Esophagus squamous epithelium (tissue), 5 donors: ENCODE measurements at places on chromosomes 5 and 9. TPM values are rescaled to one million over a fixed set of nuclear protein-coding genes. Genes with fewer than 3 reads are reported as not detected.

- DNase-seq = no peak
Measured at GRCh38 chr5:14309878-14310531, 166.9 kb downstream of the TRIO start.

GRCh38 chr9:36063804-36064447 lies 27.2 kb downstream of the RECK start:
- DNase-seq = no peak

DNA sequence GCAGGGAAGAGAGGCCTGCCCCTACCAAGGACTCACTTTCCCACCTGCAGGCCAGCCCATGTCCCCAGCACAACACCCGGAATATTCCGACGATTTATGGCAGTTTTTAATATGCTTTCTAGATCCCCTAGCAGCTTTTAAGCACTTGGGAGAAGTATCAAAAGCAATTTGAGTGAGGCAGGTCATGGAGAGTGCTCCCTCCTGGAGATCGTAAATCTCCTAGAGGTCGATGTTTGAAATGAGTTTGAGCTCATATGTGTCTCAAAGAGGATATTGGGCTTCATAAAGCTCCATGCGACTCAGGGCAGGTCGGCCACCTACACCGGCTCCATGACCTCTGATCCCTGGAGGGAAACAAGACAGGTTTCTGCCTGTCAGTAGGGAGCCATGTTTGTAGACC lies 27.3 kb downstream of the CFAP90 start:
- DNase-seq = no peak

The FIBCD1 gene
- total RNA-seq = not detected

DNA sequence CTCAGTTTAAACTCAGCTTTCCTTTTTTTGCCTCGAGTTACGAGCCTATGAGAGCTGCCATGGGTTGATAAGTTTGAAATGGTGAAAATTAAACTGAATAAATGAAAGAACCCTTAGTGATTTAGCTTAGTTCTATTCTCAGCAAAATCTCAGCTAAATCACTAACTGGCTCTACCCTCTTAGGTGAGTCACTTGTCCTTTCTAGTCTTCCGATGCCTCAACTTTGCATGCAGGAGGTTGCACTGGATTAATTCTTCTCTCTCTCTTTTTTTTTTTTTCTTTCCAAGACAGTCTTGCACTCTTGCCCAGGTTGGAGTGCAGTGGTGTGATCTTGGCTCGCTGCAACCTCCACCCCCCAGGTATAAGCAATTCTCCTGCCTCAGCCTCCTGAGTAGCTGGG lies 83.9 kb downstream of the PAPPA start:
- DNase-seq = no peak

DNA sequence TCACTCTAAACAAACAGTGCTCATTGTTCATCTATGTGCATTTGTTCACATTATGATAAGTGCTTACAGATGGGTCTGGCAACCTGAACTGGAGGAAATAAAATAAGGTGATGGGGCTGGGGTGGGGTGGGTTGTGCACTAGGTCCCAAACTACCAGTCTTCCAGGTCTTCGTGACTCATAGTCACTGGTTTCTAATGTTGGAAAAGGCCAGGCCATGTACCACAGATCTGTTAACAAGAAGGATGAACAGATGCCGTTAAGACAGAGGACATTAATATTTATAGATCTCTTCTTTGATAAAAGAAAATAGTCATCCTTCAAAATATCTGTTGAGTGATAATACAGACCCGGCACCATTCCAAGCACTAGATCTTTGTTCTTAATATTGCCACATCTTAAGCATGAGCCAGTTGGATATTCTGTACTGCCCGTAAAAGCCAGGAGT lies 71.4 kb upstream of the STARD4 start:
- no peak for DNase-seq

The KCNN2 gene
- 0.18 TPM for total RNA-seq

DNA sequence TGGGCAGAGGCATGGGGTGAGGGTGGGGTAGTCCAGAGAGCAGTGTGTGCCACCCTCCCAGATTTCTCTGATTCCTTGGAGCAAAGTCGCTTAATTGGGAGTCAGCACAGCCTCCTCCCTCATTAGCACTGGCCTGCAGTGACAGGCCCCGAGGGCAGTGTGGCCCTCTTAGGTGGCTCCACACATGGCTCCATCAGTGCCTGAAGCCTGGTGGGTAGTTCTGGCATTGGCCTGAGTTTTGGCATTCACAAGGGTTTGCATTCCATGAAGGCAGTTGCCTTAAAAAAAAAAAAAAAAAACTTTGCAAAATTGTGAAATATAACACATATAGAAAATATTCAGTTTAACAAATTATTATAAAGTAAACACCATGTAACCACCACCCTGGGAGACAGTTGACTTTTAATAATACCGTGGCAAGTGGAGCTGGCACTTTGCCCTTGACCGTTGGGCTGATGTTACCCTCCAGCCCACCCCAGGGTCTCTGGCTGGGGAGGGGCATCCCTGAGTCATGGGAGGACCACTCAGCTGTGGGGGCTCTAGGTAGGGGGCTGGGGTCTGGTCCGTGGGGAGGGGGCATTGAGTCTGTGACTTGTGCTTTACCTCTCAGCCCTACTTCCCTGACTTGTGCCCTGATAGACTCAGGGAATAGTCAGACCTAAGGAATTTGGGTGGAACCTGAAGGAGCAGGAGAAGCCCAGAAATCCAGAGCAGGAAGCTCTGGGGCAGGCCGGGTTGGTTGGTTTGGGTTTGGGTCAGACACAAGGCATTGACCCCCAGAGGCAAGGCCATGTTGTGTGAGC lies 51.3 kb upstream of the PITX1 start:
- DNase-seq = no peak

DNA sequence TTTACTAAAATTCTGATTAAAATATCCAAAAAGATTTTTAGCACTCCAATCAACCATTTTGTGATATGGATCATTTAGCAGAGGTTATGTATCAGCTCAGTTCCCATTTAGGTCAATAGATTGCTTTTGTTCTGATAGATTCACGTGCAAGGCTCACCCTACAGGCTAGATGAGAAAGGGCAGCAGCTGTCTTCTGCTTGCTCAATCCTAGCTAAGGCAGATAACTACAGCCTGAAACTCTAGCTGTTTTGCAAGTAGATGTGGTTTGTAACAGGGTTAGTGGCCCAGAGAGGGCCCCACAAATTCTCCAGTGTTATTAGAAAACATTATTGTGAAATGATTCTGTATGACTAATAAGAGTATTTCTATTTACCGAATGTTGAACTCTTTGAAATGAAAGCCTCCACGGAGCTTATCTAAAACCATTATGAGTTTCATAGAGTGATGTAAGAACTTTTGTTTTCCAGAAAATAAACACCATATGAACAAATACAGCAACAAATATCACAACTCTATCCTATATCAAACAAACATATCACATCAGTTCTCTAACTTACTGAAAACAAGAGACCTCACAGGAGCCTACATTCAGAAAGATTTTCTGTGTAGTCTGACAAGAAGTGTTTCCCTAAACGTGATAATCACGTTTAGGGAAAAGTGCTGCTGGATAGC lies 841.9 kb upstream of the ACO1 start:
- DNase-seq = no peak

GRCh38 chr9:89730715-89731114 lies 125.9 kb downstream of the GADD45G start:
- no peak for DNase-seq

DNA sequence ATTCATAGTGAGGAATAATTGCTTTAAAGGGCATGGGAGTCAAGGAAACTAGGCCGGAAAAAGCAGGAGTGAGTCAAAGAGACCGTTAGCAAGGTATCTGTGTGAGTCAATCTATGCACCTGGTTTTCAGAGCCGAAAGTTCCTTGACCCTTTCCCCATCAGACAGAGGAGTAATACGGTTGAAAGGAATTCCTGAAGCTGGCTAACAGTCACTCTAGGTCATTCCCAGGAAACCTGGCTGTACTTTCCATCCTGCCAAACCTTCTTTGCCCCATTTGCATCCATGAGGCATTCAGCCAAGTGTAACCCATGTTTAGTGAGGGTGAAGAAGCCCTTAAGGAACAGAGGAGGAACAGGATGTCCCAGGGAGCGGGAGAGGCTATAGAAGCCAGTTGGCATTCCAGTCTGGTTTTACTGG lies 16.2 kb downstream of the RBM18 start:
- no peak for DNase-seq

GRCh38 chr9:16223074-16223871 lies 647.2 kb downstream of the BNC2 start:
- DNase-seq = no peak

DNA sequence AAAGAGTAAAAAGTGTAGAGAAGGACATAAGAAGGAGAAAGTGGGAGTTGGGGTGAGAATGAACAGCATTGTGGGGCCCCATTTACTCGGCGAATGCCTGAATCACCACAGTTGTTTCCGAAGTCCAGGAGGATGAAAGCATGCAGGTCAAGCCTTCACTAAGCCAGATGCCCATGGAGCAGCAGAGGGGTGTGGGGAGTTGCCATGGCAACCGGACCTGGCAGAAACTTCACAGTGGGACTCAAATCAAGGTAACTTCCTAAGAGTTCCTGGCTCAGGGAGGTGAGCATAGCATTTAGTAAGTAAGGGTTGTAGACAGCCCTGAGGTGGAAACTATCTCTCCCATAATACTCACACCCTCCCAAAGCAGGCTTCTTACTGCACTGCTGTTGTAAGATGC lies 357.1 kb downstream of the TRIM32 start:
- no peak for DNase-seq

DNA sequence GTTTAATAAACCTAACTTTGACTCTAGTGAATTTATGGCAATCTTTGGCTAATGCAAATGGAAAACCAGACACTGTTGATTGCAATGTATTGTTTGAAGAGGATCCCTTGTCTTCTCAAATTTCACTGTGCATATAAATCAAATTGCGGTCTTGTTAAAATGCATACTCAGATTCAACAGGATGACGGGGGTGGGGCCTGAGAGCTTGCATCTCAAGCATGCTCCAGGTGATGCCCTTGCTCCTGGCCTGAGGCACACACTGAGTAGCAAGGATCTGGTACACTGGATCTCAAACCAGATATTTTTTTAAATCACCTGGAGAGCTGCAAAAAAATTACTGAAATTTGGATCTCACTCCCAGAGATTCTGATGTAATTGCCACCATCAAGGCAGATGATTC lies 463.7 kb downstream of the DNAH5 start:
- no peak for DNase-seq

The PCDHB15 gene
- total RNA-seq = 1.3 TPM

GRCh38 chr9:111715471-111715870 lies 54.1 kb downstream of the GNG10 start:
- DNase-seq = no peak

The SNCB gene
- total RNA-seq = not detected

- DNase-seq = no peak
Measured at GRCh38 chr5:92835712-92836111, 745.3 kb downstream of the NR2F1-AS1 start.

- no peak for DNase-seq
Measured at GRCh38 chr5:115480271-115480670, 64.3 kb downstream of the FEM1C start.

- no peak for DNase-seq
Measured at GRCh38 chr9:132319421-132320110, 35.2 kb downstream of the SETX start.

- no peak for DNase-seq
Measured at GRCh38 chr5:125987677-125988255, 435.4 kb upstream of the GRAMD2B start.

- DNase-seq = no peak
Measured at GRCh38 chr9:19239955-19240354, 9.5 kb downstream of the DENND4C start.

The GPR151 gene
- total RNA-seq = not detected

DNA sequence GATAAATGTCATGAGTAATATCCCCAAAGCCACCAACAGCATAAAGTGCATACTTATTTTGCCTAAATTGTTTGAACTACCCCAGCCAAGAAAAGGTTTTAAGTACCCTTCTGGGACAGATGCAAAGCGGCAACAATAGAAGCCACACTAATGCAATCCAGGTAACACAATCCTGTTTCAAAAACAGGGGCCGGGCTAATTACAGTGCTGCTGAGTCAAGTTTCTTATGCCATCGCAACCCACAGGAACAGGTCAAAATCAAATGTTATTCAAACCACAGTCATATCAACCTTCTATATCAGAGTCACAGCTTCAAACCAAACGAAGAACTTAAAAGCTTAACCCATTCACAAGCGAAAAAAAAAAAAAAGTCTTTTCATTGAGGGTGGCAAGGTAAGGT lies 28.3 kb downstream of the EBF1 start:
- DNase-seq = no peak

The GRXCR2 gene
- total RNA-seq = not detected
